ENCODE measurements at places on chromosomes 5 and 9.

GRCh38 chr9:123825342-123826060, 104.4 kb downstream of the DENND1A start:
- DNase-seq, result no peak

- no peak for DNase-seq
Observed at GRCh38 chr9:115276621-115277020, 158.7 kb upstream of the TNC start.

- no peak for DNase-seq
Observed at GRCh38 chr5:116176121-116176520, 91.3 kb downstream of the COMMD10 start.

- DNase-seq, result no peak
Observed at GRCh38 chr5:7533941-7534340, 138.0 kb downstream of the ADCY2 start.

GRCh38 chr9:16126042-16126441, 573.2 kb downstream of the CCDC171 start:
- no peak for DNase-seq

DNA sequence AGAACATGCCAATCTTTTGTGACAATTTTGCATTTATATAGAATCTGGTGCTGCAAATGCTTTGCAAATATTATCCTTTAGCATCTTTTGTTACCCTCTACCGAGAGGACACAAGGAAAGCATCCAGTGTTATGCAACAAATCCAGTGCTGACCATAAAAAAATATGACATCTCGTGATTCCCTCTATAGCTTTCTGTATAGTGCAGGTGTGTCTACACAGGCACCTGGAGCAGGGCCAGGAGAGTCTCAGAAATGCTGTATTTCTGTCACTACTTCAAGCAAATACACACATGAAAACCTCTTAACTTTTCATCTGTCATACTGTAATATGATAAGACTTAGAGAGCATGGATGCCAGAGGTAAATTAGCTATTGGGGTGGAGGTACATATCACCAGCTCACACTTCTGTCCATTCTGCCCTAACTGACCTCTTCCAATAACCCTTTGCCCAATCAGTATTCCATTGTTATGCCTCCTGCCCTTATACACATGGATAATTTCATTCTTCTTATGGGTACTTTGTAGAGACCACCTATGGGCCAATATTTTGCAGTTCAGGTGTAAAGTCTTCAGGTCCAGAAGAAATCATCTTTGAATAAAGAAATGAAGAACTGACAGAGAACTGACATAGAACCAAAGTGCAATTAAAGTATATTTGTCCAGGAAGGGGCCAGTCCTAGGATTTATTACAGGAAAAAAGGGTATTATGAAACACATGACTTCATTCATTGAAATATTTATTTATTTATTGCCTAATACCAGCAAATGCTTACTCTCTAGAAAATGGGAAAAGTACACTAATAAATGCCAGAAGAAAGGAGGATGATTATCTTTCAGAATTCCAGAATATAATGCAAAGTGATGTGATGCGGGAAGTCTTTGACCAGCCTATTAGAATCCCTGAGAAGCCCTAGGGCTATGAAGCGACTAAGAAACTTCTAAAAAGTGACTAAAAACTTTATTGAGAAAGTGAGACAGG, 106.5 kb downstream of the EPB41L4A start:
- DNase-seq, result no peak

DNA sequence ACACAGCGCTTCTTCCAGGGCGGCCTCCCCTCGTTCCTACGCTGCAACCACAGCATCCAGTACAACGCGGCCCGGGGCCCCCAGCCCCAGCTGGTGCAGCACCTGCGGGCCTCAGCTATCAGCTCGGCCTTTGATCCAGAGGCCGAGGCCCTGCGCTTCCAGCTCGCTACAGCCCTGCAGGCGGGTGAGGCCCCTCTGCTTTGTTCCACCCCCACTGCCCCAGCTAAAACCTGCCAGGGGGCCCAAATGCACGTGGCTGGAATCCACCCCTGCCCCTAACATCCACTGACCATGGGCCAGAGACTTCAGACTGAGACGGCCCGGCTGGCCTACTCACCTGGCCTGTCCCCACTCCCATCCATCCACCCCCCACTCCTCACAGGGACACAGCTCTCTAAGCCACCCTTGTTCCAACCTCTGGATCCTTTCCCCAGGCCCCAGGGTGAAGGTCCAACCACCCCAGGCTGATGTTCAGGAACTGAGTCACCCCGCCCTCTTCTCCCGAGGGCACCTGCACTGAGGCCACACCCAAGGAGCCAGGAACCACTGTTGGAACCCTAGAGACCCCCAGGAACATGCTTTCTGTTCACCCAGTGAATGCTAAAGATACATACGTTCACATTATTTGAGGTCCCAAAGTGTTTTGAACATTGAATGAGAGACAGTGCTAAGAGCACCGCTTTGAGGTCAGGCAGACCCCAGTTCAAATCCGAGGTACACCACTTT, 18.9 kb upstream of the ASS1 start:
- DNase-seq, result no peak

DNA sequence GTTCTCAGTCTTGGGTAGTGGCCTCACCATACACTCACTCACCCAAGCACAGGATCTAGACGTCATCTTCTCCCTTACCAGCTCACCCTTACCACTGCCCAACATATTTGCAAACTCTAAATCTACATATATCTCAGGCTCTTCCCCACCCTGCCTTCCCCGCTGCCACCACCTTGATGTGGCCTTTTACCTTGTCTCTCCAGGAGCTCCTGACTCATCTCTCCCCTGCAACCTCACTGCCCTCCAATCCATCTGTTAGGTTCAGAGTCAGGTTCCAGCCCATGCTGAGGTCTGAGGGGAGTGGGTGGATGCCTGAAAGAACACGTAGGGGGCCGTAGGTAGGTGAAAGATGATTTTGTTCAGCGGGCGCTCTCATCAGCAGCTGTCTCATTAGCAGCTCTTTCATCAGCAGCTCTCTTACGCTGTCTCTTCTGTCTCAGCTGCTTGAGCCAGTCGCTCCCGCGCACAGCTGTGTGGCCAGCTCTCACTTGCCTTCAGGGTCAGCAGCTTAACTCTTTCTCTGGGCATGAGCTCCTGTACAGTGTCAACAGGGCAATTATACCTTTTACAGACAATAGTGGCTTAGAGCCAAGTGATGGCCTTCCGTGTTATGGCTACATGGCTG, 23.1 kb upstream of the CKMT2 start:
- no peak for DNase-seq

DNA sequence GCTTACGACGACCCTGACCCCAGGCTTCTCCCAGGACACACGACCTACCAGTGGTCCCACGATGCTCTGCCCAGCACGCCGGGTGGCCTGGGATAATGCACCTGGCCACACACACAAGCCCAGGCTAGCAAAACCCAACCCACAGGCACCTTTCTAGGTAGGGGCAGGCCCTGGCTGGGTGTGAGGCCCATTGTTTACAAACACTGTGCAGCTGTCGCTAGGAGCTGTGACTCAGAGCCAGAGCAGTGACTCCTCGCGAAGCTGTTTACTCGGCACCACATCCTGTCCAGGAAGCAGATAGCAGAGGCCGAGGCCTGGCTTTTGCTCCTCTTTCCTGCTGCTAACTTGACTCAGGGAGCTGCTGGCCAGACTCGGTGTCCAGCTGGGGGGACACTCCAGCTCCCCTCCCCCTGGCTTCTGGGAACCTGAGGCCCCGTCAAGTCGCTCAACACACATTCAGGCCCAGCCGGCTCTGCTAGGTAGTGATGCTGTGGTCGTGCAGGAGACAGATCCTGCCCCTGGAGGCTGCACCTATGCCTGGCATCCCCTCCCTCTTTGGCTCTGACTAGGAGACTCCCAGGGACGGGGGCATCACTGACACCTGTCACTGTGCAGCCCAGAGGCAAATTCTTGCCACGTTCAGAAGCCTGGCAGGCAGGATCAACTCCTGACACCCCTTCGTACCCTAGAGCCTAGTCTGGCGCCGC, 12.8 kb upstream of the RALGDS start:
- DNase-seq, result peak; percentile 53

DNA sequence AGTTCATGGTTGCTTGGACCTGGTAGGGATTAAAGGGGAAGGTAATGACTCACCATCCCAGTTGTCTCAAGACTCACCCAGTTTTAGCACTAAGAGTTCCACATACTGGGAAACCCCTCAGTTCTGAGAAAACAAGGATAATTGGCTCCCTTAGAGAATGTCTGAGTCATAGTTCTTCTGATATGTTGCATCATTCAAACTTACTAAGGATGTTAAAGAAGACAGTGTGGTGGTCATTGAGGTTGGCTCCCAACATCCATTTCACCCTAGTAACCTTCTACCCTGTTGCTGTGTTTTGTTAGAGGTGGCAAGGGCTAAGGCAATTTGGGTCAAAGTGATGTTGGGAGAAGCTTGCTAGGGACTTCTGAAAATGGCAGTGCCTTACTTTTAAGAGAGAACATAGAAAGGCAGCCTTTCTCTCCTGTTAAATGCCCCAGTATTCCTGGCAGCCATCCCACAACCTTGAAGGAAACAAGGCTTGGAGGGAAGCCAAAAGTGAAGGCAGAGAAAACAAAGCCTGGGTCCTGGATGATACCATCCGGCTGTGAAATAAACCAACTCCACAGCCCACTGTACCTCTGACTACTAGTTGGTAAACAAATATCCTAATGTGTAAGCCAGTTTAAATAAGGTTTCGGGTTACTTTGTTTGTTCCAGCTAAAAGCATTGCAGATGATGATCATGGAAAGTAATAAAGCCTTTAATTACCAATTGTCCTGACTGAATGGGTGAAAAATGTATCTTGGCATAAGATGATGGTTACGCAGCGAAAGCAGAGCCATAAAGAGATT, 80.4 kb upstream of the ADAMTSL1 start:
- peak; percentile 62 for DNase-seq

- DNase-seq, result no peak
Observed at GRCh38 chr9:126699401-126699881, 85.7 kb downstream of the LMX1B start.

- no peak for DNase-seq
Observed at GRCh38 chr9:72065076-72065475, 4.7 kb upstream of the C9orf57 start.

GRCh38 chr9:120299785-120300184, 280.2 kb downstream of the CDK5RAP2 start:
- no peak for DNase-seq

DNA sequence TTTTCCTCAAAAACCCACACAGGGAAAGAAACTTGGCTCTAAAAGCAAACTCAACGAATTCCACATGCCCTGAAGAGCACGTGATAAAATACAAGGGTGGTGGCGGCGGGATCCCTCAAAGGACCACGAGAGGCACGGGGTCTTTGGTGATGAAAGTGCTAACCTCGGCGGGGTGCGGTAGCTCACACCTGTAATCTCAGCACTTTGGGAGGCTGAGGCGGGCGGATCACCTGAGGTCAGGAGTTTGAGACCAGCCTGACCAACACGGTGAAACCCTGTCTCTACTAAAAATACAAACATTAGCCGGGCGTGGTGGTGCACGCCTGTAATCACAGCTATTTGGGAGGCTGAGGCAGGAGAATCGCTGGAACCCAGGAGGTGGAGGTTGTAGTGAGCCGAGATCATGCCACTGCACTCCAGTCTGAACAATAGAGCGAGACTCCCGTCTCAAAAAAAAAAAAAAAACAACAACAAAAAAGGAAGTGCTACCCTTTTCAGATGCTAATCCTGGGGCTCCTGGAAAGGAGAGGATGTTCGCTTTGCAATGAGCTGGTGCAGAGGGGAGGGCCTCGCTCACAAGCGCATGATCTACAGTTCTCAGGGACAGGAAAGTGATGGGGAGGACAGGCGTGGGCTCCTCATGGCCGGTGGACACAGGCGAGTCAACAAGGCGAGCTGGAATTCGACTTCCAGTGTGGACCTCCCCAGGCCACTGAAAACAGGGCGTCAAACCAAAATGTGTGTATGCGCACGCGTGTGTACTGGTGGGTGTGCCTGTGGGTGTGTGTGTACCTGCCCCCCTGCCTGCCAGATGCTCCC, 54.1 kb downstream of the USP20 start:
- no peak for DNase-seq

- peak; percentile 60 for DNase-seq
Observed at GRCh38 chr5:56409331-56410190, 176.4 kb upstream of the ANKRD55 start.

- DNase-seq, result no peak
Observed at GRCh38 chr5:76790632-76791290, 28.1 kb upstream of the F2RL1 start.

GRCh38 chr5:79133657-79134451, 22.2 kb downstream of the BHMT start:
- peak; percentile 56 for DNase-seq

GRCh38 chr9:4297786-4298254, 2.0 kb downstream of the GLIS3 start:
- no peak for DNase-seq

DNA sequence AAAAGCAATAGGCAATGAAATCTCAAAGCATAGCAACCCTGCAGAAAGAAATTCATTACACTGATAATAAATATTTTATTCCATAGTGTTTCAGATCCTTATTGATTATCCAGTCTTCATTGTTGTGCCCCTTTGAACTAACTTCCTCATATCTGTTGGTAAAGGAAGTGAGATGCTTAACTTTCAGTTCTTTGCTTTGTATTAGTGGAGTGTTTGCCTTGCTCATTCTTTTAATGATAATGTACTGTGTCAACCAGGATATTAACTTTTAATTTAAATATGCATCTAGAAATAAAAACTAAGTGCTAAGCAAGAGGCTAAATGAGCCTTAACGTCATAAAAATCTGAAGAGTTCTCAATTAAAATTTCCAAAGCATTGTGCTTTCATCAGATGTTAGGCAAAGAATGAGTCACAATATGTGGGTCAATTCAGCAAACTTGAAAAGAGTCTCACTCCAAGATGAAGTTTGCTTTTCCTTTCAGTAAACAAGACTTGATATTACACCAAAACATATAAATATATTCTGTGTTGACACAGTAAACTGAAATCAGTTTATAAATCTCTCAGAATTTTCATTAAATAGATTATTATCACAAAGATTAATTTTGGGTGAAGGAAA, 105.9 kb downstream of the GIN1 start:
- no peak for DNase-seq

DNA sequence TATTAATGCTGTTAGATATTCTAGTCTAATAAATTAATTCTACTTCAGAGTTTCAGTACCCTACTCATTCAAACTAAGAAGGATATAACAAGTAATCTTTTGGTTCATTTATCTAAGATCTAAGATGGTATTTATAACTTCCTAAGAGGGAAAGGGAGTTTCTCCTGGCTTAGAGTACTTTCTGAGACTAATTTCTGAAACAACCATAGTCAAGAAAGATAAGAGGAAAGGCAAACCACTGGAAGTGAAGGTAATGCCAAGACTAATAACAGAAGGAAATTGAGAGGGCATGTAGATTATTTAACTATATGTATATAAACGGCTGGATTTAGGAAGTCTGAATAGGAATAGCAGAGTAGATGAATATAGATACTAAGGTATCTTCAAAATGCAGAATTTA, 112.4 kb upstream of the ACOT12 start:
- DNase-seq, result no peak

DNA sequence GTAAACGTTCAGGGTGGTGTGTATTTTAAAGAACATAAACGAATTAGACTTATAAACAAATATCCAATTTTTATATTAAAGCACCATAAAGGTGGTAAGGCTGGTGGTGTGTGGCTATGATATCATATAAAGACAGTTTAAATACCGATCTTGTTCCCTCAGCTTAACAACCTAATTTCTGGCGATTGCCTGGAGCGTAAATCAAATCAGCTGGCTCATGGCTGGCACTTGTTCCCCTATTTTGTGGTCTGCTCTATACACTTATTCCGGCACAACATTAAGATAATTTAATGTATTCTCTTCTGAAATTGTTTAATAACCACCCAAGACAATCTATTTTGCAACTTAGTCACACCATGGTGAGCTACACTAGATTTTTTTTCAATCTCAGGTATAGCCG, 2.4 kb upstream of the HAPLN1 start:
- no peak for DNase-seq

All from HS-27A (cell line).